BE2C (cell line): ENCODE measurements at places on chromosomes 7 and 10.

DNA sequence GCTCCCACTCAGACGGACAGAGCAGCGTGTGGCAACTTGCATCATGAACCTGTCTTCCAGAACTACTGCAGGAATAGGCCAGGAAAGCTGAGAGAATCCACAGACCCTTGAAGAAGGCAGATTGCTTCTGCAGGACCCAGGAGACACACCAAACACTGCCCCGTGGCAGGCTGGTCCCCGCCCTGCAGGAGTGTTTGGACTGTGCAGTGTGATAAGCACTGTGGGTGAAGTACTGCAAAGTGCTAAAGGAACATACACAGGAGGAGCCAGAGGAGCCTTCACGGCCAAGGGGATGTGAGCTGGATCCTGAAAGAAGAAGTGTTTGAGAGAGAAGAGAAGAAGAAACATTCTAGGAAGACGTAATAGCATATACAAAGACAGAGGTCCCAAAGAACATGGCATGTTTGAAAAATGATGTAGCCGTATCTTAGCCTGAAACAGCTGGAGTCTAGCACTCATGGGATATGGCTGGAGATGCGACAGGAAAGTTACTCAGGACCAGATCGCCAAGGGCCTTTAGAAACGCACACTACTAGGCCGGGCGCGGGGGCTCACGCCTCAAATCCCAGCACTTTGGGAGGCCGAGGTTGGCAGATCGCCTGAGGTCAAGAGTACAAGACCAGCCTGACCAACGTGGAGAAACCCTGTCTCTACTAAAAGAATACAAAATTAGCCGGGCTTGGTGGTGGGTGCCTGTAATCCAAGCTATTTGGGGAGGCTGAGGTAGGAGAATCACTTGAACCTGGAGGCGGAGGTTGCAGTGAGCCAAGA, 96.9 kb upstream of the RHEB start:
- DNase-seq, result no peak

DNA sequence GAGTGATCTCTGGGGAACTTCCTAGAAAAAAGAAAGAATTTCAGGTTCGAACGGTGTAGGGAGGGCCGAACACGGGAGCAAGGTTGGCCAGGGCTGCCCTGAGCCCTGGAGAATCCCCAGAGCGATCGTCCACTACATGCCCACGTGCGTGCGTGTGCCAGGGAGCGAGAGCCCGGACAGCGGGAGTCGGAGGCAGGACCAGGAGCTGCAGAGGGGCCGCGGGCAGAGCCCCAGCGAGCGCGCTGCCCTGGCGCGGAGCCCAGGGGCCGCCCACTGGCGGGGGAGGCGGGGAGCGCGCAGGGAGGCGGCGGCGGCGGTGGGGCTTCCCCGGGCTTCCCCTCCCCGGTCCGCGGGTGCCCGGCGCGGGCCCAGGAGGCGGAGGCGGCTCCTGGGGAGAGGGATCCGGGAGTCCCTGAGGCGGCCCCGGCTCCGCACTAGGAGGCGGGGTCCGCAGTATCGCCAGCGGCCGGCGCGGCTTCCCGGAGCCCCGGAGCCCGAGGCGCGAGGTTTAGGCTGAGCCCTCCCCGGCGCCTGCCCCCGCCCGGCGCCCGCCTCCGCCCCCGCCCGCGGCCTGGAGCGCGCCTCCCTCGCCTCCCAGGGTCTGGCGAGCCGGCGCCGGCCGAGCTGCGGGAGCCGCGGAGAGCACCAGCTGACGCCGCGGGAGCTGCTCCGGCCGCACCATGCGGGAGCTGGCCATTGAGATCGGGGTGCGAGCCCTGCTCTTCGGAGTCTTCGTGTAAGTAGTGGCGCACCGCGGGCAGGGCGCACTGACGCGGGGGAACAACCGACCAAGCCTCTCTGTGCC, at the start of gene PLPP4:
PLPP4 (plus strand) TSS at position 602 of the 805 bp plus-strand sequence; CDS start at position 681, 79 bp downstream.
- peak; percentile 74 for DNase-seq

DNA sequence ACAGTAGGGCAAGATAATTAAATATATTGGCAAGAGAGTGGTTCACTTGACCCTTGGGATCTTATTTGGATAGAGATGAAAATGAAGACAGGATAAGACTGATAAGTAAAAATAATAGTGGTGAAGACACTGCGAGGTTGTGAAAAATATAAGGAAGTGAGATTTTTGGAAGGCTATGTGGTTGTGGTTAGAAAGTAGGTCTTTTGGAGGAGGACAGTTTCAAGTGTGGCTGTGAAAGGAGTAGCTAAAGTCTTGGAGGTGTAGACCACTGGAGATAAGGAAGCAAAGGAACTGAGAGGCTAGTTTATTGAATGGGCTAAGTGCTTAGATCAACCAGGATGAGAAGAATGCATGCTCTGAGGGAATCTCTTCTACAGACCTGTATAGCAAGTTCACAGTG, 11.2 kb downstream of the MIOS start:
- DNase-seq, result no peak

GRCh38 chr10:69048103-69048502, 39.8 kb upstream of the SRGN start:
- no peak for DNase-seq

DNA sequence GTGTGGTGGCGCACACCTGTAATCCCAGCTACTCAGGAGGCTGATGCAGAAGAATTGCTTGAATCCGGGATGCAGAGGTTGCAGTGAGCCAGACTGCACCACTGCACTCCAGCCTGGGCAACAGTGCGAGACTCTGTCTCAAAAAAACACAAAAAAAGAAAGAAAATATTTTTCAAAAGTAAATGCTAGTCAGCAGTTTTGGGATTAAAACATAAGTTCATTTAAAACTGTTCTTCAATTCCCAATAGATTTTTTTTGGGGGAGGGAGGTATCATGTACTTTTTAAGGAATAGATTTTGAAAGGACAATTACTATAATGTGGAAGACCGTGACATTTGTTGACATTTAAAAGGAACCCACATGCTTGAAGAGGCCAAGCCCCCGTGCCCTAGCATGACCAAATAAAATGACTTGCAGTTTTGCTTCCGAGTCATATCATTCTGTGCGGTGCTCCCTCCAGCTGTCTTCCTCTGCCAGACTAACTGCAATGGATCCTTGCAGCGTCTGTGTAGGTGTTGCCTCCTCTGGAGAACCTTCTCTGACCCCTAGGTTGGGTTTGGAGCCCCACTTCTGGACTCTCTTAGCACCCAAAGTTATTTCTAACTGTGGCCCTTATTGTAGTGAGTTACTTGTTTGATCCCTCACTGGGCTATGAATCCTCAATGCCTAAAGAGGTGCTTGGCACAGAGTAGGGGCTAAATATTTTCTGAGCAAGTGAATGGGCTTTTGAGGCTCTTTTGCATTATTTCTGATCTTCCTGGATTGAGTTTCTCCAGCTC, 17.4 kb upstream of the HPS1 start:
- DNase-seq, result no peak

GRCh38 chr7:138645284-138645683, 55.9 kb downstream of the SVOPL start:
- DNase-seq, result no peak

DNA sequence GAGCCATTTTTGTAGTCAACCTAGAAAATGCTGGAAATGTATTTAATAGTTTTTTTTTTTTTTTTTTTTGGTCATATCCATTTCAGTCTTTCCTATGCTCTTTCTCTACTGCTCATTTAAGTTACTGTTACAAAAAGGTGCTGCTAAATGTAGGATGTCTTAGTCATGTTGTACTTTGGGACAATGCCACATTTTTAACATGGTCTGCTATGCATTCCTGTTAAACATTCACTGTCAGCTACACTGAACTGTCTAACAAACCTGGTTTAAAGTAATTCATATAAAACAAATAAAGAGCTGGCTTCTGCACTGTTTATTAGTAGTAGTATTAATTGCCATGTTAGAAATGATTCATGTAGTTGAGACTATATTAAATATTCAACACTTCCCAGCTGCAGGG, 108.6 kb downstream of the NSUN6 start:
- no peak for DNase-seq

- no peak for DNase-seq
Measured at GRCh38 chr7:114375907-114376306, 38.7 kb upstream of the FOXP2 start.

DNA sequence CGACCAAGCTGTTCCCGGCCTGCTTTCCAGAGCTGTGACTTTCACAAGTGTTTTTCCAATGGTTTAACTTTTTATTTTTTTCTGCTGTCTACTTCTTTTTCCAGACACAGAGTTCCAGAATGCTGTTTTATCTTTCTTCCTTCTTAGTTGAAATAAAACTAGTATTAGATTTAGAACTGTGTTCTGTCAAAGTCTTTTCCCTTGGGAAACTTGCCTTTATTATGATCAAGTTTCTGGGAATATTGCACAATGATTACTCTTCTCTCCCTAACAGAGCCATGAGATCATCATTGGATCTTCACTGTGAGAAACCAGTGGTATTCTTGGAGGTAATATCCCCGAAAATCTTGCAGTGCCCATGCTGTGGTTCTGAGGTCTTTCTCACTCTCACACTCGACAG, 104.9 kb upstream of the KCND2 start:
- DNase-seq, result no peak

- DNase-seq, result no peak
Measured at GRCh38 chr10:15459218-15459617, 88.1 kb upstream of the FAM171A1 start.

- no peak for DNase-seq
Measured at GRCh38 chr10:123389520-123389919, 235.3 kb downstream of the BUB3 start.

- DNase-seq, result no peak
Measured at GRCh38 chr10:77963901-77964300, 37.3 kb upstream of the DLG5 start.

GRCh38 chr10:47303105-47303504, 3.1 kb downstream of the GDF10 start:
- DNase-seq, result no peak

GRCh38 chr10:110420401-110421193, 77.1 kb upstream of the DUSP5 start:
- DNase-seq, result peak; percentile 64

DNA sequence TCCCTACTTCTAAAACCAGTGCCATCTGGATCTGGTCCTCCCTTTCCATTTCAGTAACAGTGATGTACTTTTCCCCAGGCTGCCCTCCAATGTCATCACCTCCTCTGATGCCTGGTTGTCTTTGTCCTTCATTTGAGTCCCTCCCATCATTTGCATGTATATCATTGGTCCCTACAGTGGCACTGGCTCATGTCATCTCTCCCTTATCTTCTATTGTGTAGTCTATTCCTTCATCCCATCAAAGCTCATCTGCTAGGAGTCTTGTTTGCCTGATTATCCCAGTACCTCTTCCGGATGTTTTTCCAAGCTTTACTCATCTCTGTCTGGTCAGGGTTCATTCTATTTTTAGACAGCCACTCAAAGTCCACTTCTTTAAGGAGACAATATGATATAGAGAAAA, 292.9 kb upstream of the BMPER start:
- DNase-seq, result peak; percentile 58

DNA sequence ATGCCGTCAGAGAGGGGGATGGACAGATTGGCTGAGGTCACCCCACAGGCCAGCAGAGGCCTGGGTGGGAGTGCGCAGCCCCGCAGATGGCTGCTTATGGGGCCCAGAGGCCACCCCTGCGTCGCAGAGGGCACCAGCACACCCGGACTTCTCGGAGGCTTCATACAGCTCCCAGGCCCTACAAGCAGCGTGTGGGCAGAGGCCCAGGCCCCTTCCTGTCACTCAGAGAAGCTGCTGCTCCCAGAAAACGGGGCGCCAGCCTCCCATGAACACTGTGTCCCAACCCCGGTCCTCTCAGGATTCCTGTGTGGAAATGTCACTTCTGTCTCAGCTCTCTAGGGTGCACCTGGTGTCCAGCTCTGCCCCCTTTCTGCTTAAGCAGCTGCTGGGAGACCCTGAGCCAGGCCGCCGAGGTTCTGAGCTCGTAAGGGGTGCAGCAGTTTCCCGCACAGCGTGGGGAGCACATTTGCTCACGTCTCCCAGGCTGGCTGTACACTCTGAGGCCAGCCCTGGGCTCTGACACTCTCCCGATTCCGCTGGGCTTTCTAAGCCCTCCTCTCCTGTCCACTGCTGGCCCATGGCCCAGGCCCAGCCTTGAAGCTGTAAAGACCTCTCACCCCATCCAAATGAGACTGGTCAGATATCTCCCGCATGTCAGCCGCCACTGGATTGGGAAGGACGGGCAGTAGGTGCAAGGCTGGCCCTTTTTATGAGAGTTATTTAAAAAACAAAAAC, 6.8 kb downstream of the GPR146 start:
- DNase-seq, result no peak

- no peak for DNase-seq
Measured at GRCh38 chr10:77060913-77061312, 576.7 kb downstream of the KCNMA1 start.

GRCh38 chr7:109984729-109985128, 1106.2 kb upstream of the LRRN3 start:
- DNase-seq, result no peak

GRCh38 chr7:120583899-120584586, 273.9 kb downstream of the TSPAN12 start:
- DNase-seq, result no peak

- DNase-seq, result no peak
Measured at GRCh38 chr7:148800677-148801076, 83.4 kb downstream of the EZH2 start.

- DNase-seq, result no peak
Measured at GRCh38 chr7:29511337-29511736, 52.3 kb upstream of the PRR15 start.

GRCh38 chr10:88892222-88892967, 12.3 kb downstream of the STAMBPL1 start:
- DNase-seq, result no peak

GRCh38 chr7:94393246-94394108, 1.2 kb upstream of the COL1A2 start:
- DNase-seq, result no peak

GRCh38 chr7:143255564-143255963, 7.7 kb upstream of the GSTK1 start:
- no peak for DNase-seq

DNA sequence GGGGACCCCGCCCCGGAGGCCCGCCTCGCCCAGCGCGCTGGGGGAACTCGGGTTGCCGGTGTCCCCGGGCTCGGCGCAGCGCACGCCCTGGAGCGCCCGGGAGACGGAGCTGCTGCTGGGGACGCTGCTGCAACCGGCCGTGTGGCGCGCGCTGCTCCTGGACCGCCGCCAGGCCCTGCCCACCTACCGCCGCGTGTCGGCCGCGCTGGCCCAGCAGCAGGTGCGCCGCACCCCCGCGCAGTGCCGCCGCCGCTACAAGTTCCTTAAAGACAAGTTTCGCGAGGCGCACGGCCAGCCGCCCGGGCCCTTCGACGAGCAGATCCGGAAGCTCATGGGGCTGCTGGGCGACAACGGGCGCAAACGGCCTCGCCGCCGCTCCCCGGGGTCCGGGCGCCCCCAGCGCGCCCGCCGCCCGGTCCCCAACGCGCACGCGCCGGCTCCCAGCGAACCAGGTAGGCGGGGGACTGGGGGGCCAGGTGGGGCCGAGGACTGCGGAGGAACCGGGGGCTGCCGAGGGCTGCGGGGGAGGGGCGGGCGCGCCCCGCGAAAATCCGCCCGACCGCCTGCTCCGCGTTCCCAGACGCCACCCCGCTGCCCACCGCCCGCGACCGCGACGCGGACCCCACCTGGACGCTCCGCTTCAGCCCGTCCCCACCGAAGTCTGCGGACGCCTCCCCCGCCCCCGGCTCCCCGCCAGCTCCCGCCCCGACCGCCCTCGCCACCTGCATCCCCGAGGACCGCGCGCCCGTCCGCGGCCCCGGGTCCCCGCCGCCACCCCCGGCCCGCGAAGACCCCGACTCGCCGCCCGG, 574 bp downstream of the UTF1 start:
- no peak for DNase-seq
